ENCODE measurements at places on chromosomes 6 and 20. TPM values are rescaled to one million over a fixed set of nuclear protein-coding genes. Genes with fewer than 3 reads are reported as not detected.
A peak's percentile ranks its signal among the peaks of the same experiment; 100 is the strongest.

The PTGIS gene
- not detected for total RNA-seq

The QRSL1 gene
- total RNA-seq, result 6.7 TPM

The PSORS1C2 gene
- not detected for total RNA-seq

The NPEPL1 gene
- total RNA-seq, result 21.6 TPM

The POPDC3 gene
- total RNA-seq, result not detected

The HELZ2 gene
- total RNA-seq, result 109 TPM

The APCDD1L gene
- not detected for total RNA-seq

The FAM210B gene
- total RNA-seq, result 3.5 TPM

The BNIP5 gene
- 3.6 TPM for total RNA-seq

The GPX5 gene
- total RNA-seq, result not detected

DNA sequence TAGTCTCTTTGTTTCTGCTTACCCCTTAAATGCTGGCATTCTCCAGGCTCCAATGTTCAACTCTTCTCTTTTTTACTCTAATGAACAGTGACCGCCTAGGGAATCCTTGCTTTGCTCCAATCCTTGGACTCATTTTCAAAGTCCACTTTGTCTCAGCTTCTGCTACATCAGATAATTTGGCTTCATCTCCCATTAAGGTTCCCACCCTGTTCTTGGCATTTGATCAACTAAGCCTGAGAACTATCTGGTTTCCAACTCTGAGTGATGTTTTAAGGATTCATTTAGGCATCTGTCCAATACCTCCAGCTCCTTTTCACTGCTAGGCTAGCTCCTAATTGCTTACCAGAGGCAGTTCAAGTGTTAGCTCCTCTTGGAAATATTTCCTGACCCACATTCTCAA, 64.9 kb downstream of the ME1 start:
- no peak for DNase-seq

GRCh38 chr20:50376179-50376887, 133.8 kb upstream of the PTPN1 start:
- DNase-seq, result no peak

DNA sequence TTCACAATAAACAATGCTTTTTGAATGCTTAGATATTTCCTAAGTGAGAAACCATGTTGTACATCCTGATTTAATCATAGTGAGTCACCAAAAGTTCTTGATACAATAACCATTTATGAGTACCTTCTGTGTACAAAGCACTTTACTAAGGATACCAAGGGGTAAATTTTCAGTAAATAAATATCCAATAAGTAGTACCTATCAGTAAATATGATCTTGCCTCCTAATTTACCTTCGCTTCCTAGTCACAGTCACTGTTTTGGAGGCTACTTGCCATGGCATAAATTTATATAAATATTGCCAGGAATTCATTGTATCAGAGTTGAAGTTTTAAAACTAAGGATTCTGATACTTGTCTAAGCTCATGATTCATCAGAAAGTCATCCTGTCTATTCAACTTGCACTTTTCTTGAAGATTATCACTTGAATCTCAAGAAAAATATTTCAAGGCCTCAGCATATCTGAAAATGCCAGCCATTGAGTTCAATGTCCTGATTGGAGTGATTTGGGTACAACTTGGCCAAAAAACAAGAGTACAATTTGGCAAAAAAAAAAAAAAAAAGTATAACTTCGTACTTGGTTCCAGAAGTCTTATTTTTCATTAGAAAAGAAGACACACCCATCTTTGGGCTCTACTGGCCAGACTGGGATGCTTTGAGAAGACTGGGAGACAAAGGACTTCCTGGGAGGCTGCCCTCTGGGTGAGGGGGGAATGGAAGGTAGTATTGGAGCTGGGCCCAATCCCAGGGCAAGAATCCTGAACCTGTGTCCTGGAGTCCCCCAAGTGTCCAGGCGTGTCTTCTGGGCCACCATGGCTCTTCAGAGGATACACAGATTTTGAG, 32.8 kb downstream of the RAB22A start:
- no peak for DNase-seq

GRCh38 chr6:110981202-110981600, 637 bp upstream of the RPF2 start:
- peak; percentile 10 for DNase-seq

GRCh38 chr20:35837577-35838195, 65.9 kb downstream of the PHF20 start:
- DNase-seq, result no peak

GRCh38 chr6:135527116-135527959, 29.8 kb upstream of the AHI1 start:
- DNase-seq, result no peak

DNA sequence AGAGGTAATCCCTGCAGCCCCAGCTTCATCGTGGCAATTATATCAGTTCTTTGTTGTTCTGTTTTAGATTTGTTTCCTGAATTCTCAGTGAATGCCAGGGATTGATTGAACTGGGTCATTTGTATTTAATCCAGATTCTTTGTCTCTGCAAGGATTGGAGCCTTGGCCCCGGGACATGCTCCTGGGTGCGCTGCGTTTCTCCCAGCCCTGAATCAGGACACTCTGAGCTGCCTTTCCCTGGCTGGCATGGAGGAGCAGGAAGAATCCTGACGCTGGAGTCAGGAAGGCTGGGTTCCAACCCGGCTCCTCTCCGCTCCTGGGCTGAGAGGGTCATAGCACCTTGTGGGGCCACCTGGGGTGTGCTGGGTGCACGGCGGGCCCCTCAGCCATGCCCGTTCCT, 545.6 kb downstream of the QKI start:
- no peak for DNase-seq

- no peak for DNase-seq
These were observed 43.8 kb downstream of the ARFGEF2 start for GRCh38 chr20:48965189-48965910.
